ENCODE measurements at places on chromosomes 2 and 18.

GRCh38 chr2:99481527-99481926 is 8.3 kb downstream of the REV1 start:
- DNase-seq = no peak

- DNase-seq = no peak
These were observed 167.4 kb downstream of the CAPN13 start for GRCh38 chr2:30639836-30640235.

DNA sequence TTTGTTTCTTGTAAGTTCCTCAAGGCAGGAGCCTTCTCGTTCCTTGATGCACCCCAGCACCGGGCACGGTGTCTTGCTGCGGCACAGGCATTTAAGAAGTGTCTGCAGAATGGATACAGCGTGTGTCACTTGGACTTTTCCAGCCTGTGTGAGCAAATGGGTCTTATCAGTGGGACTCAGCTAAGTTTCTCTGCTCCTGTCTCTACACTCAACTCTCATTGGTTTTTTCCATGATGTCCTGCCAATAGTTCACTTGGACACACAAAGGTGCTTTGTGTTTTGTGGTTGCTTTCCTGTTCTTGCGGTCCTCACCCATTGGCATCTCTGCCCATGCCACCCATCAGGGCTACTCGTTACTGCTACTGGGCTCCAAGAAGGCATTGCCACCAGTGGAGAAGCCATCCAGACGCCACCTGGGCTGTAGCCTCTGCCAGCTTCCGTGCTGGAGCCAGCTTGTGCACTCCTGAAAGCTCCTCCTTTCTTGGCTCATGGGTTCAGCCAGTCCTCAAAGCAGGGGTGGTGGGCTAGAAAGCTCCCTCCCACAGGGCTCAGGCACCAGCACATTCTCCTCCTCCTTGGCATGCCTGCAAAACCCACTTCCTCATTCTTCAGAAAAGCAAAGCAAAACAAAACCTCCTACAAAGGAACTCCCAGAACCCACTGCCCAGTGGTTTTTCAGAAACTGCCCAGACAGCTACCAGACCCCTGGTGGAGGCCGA is 41.4 kb downstream of the IL1R2 start:
- no peak for DNase-seq

- DNase-seq = no peak
These were observed 304.1 kb upstream of the ERBB4 start for GRCh38 chr2:212842544-212843185.

GRCh38 chr2:147002256-147002655 is 842.6 kb upstream of the ACVR2A start:
- DNase-seq = no peak

- DNase-seq = no peak
These were observed 710.4 kb upstream of the PIK3C3 start for GRCh38 chr18:41244591-41245037.

DNA sequence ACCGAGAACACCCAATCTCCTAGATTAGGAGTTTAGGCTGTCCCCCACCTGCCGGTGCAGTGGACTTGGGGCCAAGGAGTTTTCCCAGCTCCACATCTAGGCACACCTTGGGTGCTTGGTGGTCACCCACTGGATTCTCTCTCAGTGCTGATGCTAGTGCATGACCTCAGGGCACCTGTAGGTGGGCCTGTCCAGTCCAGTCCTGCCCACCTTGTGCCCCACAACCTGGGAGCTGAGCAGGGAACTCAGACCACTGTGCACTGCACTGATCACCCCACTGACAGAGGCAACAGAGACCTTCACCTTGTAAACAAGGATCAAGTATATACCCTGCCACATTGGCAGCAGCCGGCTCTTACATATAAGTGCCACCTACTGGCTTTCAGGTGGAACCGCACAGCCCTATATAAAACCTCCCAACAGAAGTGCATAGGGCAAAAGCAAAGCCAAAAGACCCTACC is 12.7 kb upstream of the CDH19 start:
- DNase-seq = no peak

DNA sequence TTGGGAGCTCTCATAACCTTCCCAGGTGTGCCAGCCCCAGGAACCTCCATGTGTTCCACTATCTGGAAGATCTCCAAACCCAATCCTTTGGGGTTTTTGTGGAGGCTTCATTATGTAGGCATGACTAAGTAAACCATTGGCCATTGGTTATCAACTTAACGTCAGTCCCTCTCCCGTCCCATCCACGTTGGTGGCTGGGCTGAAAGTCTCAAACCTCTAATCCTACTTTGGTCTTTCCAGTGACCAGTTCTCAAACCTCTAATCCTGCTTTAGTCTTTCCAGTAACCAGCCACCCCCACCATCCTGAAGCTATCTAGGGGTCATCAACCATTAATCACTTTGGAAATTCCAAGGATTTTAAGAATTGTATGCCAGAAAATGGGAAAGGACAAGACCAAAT is 704.7 kb upstream of the TMEFF2 start:
- no peak for DNase-seq

DNA sequence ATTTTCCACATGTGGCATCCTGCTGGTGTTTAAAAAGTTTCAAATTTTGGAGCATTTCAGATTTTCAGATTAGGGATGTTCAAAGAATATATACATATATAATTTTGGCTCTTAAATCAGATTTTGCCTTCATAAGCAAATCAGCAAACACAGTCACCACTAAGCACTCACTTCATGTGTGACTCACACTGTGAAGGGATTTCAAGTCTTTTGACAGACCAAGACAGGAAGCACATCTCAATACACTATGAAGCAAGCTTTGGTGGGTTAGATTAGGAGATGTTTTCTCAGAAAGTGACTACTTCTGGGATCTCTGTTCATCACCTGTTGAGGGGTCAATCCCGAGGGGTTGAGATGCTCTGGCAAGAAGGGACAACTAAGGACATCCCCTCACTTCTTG is 227.8 kb upstream of the RBBP8 start:
- DNase-seq = no peak

DNA sequence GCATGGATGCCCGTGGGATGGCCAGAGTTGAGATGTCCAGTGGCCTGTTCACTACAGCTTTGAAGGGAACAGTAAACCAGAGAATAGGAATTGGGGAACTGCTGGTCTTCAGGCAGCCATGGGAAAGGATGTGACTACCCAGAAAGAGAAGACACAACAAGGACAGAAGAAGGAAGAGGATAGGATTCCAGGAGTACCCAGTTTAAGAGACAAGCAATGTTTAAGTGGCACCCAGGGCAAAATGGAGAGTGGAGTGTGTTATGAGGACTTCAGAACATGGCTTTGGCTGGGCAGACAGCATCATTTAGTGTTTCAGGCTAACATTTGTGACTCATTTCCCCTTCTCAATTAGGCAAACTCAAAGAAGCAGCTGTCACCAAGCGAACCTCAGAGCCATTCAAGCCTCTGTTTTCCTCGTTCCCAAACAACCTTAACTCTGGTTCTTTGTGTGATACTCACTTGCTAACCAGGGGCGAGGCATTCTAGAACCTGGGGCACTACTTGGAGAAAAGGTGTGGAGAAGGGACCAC is 4.0 kb upstream of the FAM124B start:
- no peak for DNase-seq

DNA sequence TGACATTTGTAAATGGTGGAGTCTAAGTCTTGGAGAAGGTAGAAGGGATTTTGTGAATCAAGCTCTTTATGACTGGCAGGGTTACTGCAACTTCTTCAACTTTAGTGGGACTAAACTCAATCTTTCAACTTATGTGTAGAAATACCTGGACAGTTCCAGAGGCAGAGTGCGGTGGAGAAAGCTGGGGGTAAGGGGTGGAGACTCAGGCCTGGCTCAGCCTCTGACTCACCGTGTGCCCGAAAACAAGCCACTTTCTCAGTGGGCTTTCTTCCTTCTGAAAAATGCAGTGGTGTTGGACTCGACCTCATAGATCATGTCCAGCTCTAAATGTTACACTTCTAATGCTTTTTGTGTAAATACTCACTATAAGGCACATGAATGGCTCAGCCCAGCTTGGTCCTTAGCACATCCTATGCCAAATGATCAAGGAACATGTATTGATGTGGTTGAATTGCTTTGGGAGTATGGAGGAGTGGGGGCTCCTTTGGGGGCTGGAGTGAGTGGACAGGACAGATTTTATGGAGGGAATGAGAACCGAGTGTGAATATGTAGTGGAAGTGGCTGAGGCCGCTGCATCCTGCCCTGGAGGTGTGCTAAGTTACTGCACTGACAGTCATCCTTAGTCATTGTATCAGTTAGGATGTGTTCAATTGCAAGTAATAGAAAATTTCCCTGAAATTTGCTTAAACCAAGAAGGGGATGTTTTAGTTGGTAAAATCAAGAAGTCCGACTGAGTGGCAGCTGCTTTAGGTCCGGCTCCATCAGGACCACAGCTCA is 32.2 kb upstream of the IGFBP5 start:
- DNase-seq = no peak

DNA sequence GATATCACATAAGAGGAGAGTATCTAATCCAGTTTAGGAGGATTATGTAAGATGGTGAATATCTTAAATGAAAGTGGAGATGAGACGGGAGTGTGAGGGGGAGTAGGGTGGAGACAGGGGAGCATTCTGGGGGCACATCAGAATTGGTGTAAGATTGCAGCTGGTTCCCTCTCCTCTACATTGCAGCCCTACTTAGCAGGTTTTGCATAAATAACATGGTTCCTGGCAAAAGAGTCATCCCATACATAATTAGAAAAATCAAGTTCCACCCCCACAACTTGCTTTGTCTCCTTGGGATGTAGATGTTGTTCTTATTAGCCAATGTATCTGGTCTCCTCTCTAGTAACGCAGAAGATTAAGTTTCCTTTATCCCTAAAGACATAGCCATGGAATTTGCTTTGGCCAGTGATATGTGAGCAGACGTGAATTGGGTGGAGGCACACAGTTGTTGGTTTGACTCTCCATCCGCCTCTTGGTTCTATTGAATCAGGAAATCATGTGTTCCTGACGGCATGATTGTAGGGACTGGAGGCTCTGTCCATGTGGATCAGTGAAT is 137.9 kb downstream of the KLHL14 start:
- no peak for DNase-seq

GRCh38 chr2:232377319-232377718 is 1.2 kb upstream of the ALPP start:
- DNase-seq = no peak

GRCh38 chr2:215437614-215438013 is 1.7 kb upstream of the FN1 start:
- no peak for DNase-seq

DNA sequence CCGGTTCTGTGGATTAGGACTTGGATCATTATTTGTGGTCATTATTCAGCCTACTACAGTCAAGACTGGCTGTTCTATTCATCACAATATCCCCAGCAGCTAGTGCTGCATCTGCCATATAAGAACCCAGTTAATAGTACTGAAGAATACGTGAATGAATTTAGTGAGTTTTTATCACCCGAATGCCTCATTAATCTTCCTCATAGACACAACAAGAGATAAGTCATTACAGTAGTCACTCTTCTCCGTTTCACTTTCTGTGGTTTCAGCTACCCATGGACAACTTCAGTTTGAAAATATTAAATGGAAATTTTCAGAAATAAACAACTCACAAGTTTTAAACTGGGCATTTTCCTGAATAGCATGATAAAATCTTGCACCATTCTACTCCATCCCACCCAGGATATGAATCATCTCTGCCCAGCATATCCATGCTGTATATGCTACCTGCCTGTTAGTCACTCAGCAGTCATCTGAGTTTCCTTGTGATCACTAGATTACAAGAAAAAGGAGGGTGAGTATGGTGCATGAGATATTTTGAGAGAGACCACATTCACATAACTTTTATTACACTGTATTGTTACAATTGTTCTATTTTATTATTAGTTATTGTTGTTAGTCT is 363.7 kb upstream of the CHAC2 start:
- DNase-seq = no peak

- DNase-seq = no peak
These were observed 204.8 kb downstream of the SLC39A10 start for GRCh38 chr2:195861821-195862220.

- no peak for DNase-seq
These were observed 22.4 kb upstream of the CD28 start for GRCh38 chr2:203683932-203684556.

- DNase-seq = peak; percentile 15
These were observed at the start of gene KCNF1 for GRCh38 chr2:10911291-10912075. Gene KCNF1 (plus strand): TSS chr2:10911934. CDS start chr2:10912427, 493 bp downstream.

DNA sequence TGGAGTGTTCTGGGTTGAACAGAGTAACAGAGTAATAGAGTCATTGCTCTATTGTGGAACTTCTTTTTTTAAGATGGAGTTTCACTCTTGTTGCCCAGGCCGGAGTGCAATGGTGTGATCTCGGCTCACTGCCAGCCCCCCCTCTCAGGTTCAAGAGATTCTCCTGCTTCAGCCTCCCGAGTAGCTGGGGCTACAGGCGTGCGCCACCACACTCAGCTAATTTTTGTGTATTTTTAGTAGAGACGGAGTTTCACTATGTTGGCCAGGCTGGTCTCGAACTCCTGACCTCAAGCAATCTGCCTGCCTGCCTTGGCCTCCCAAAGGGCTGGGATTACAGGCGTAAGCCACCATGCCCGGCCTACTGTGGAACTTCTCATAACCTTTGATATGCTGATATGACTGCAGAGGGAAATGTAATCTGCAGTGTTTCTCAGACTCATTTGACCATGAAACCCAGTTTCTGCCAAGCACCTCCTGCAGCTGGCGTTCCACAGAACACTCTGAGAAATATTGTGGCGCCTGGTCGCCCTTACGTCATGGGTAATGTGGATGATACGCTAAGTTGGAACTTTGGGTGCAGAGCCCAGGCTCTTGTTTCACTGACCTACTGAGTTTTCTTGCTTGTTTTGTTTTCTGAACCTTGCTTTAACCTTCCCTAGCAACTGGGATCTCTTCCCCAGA is 213.8 kb downstream of the BCL2 start:
- no peak for DNase-seq

GRCh38 chr2:157414050-157414449 is 29.8 kb downstream of the CYTIP start:
- no peak for DNase-seq

GRCh38 chr2:44564752-44565151 is 203.0 kb downstream of the CAMKMT start:
- DNase-seq = no peak

DNA sequence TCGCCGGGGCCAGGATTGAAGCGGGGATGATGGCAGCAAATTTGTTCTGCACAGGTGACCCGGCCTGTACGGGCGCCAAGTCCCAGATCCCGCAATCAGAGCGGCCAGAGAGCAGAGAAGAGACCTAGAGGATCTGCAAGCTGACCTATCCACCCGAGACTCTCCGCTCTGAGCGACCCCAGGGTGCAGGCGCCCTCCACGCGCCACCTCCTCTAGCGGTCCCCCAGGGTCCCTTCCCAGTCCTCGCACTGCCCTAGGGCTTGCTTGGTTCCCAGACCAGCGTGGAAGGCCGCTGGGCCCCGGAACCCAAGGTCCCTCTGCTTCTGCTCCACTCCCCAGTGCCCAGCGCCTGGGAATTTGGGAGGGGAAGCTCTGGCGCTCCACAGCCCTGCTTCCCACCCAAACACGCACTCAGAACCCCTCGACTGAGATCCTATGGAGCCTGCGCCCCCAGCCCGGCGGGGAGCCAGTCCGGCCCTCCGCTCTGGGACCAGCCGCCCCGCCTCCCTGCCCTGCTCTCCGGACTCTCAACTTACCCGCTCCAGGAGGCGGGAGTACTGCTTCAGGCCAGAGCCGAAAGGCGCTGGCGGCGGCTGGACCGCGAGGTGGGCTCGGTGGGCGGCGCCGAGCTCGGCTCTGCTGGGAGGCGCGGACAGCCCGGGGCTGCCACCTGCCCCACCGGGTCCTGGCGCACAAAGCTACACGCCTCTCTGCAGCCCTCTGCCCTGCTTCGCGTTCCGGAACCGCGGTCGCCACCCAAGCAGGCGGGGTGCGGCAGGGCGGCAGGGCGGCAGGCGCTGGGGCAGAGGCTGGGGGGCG is 3.0 kb upstream of the SIX3 start:
- no peak for DNase-seq
